ENCODE measurements at places on chromosomes 2 and 18.

- DNase-seq: no peak
These were observed 212.2 kb downstream of the XIRP2 start for GRCh38 chr2:167100506-167100905.

- DNase-seq: no peak
These were observed 252.4 kb upstream of the GULP1 start for GRCh38 chr2:188039307-188039706.

DNA sequence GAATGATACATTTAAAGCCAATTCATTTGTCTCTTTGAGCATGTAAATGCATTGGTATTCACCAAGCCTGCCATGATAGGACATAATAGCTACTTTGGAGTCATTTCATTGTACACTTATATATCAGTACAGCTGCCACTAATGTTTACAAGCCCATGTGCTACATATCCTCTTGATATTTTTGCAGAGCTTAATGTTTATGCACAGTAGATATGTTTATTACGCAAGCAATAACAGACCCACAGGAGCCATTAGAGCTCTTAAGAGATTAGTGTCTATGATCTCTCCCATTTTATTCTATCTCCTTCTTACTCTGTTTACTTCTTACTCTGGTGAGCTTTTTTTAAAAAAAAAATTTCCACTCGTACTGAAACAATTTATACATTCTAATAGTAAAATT, 1132.1 kb upstream of the ZEB2 start:
- DNase-seq: no peak

DNA sequence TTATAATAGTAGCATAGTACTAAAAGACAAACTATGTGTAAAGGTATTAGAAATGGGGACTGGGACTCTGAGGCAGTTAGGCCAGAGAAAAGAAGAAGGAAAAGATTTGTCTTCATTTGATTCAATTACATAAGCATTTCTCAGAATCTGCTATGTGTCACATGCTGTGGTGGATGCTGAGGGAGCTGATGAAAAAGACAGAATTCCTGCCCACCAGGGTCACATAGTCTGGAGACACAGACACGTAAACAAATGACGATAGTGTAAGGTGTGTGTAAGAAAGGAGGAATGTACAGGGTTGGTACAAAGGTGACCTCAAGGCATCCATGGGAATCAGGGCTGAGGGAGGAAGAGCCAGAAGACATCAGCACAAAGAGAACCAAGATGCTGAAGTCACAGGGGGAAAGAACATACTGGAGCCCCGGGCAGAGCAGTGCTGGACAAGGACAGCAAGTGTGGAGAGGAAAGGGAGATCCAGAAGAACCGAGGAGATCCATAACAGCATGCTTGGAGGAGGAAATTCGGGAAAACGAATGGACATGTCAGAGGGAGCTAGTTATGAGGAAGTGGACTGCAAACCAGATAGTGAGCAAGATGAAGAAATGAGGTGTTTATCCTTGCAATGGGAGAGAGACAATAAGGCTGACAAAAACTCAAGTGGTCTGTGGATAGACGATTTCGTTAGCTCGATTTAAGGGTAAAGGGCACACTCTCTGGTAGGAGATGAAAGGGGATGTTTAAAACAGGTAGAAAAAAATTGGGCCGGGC, 1.2 kb upstream of the MAPRE3 start:
- no peak for DNase-seq

DNA sequence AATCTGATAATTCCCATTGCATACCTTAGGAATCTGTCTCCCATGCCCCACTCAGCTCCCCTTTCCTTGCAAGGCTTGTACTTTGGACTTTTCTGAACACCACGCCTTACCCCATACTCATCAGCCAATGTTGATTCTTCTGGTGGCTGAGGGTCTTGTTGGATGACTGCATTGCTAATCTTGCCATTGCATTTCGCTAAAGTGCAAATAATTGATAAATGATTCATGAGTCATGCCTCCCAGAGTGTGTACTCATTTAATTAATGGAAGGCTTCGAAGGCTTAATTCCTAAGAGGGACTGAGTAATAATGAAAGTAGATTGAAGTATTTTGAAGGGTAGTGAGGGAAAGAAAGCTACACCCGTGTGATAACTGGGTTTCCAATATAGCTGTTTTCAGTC, 28.0 kb upstream of the PPP1R1C start:
- no peak for DNase-seq

DNA sequence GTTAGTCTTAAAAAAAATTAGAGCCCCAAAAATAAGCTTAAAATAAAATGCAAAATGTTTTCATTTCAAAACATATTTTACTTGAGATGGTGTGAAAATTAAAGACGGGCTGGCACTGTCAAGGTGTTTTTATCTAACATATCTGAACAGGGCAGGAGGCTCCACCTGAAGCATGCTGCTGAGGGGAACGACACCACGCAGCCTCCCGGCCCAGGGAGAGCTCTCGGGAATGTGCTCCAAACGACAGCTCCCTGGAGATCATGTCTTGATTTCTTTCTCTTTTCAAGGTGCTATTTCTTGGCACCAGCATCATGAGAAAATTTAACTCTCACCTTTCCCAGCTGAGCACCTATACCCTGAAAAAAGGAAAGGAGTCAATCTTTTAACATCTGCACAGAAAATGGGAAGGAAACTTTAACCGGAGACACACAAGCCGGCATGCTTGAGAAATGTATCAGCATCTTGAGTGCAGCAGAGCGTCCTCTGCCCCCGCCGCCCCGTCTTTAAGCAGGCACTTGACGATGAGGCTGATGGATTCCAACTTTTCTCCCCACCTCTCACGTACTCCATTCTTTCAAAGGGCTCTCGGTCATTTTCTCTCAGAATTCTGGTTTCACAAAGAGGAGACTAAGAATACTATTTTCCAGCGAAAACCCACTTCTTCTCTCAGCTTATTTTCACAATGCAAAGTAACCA, 56.6 kb downstream of the EIPR1 start:
- no peak for DNase-seq

DNA sequence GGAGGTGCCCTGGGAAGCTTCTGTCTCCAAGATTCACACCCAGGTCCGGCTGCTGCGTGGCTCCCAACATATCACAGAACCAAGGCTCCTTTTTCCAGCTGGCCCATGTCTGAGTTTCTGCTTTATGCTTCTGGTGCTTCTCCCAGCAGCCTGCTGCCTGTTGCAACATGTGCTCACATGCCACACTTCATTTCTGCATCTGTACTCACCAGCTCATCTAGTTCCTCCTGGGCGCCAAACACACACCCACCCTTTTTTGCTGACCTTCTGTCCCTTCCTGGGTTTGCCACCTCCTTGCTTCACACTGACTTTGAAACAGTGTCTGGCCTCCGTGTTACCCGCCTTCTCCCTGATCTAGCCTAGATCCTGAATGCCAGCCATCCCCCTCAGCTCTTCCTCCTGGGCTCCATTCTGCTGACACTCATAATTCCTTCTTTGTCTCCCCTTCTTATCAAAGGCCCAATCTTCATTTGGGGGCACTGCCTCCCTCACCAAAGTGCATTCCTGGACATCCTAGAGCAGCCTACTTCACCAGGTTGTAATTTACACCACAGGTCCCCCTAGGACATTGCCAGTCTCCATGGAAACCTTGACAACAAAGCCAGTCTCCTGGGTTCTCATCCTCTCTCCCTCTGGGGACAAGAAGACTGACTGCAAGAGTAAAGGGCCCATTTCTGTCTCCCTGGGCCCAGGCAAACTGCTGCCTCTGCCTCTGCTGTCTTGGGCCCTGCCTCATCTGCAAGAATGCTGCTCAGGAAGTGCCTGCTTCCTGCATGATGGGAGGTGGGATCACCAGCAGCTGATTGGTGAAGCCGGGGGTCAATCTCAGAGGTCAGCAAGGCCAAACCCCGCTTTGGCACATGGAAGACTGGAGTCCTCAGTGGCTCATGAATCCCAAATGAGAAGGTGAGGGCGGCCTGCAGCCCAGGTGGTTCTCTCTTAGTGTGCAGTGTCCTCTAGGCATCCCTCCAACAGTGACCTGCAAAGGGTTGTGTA, 13.9 kb upstream of the PROM2 start:
- no peak for DNase-seq

DNA sequence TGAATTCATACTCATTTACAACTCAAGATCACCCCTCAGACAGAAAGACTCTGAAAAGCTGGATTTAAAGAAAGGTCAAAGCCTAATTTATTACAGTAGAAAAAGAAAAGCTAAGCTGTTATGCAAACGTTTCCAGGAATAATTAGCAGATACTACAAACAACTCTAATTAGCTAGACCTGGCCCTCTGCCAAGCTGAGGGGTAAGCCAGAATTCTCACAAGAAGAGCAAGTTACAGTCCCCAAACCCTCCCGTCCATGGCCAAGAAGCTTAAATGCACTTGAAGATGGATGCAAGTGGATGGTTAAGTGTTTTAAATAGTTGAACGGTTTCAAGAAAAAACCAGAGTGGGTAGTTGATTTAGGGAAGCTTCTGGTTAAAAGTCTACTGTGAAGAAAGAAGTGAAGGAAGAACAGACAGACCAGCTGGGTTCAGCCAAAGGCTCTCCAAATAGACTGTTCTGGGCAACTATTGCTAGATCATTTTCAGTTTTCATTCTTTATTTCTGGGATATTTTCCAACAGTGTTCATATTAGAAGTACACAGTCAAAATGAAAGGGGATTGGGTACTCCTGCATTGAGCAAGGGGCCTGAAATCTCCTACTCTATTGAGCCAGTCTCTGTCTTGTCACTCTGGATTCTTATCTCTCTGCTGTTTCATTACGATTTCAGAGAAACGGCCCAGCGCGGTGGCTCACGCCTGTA, 4.8 kb downstream of the LMAN2L start:
- no peak for DNase-seq

- DNase-seq: no peak
These were observed 33.7 kb downstream of the OTOF start for GRCh38 chr2:26444236-26444635.

GRCh38 chr2:40123746-40124145, 328.1 kb downstream of the SLC8A1 start:
- DNase-seq: no peak

DNA sequence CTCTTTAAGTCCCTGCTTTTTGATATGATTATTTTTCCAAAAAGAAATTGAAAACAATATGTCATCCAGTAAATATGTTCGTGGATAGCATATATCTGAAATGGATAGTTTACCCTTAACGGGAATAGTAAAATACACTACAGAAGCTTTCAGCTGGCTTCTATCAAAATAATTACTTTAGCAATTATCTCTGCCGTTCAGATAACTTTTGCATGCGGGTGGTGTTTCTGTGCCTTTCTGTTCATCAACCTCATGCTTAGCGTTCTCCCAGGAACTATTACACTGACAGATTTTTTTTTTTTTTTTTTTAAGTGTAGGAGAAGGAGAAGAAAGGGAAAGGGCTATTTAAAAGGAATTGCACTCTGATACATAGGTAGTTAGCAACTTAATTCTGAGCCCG, 53.6 kb downstream of the TSHZ1 start:
- DNase-seq: no peak

GRCh38 chr2:188527141-188527540, 235.5 kb downstream of the GULP1 start:
- DNase-seq: no peak

- DNase-seq: no peak
These were observed 81.5 kb upstream of the YWHAQ start for GRCh38 chr2:9712263-9712662.

DNA sequence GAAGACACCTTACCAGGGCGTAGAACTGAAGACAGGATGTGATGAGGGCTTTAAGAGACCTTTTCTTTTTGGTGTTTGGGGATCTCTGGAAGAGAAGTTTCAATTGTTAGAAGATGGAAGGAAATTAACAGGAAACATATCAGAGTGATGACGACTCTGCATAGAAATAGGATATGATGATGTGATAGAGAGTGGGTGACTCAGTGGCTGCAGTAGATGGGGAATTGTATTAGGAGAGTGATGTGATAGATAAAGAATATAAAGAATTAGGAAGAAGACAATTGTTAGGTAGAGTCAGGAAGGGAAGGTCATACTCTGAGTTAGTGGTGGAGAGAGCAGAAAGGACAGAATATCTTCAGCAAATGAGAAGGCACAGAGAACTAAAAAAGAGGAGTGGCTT, 593.9 kb downstream of the NYAP2 start:
- no peak for DNase-seq

- DNase-seq: no peak
These were observed 19.4 kb downstream of the KCNIP3 start for GRCh38 chr2:95316466-95317122.

DNA sequence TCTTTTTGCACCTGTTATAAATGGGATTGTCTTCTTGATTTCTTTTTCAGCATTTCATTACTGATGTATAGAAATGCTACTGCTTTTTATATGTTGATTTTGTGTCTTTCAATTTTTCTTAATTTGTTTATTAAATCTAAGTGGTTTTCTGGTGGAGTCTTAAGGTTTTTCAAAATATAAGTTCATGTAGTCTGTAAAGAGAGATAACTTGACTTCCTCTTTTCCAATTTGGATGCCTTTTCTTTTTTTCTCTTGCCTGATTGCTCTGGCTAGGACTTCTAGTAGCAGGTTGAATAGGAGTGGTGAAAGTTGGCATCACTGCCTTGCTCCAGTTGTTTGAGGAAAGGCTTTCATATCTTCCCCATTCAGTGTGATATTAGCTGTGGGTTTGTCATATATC, 28.6 kb upstream of the GALNT5 start:
- DNase-seq: no peak

DNA sequence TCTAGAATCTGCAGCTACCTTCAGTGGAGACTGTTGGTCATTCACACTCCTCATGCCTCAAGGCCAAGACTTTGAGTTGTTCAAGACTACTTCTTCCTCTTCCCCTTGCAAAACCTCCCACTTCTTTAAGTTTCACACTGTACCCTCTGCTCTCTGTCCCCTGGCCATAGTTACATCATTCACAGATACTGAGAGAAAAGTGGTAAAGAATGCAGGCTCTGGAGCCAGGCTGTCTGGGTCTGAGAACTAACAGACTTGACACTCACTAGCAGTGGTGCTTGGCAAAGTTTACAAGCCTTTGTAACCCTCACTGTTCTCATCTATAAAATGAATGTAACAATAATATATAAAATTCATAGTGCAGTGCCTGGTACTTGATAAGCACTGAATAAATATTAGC, 61.8 kb downstream of the CDH20 start:
- no peak for DNase-seq

GRCh38 chr2:44005846-44006245, 10.1 kb upstream of the LRPPRC start:
- DNase-seq: no peak

DNA sequence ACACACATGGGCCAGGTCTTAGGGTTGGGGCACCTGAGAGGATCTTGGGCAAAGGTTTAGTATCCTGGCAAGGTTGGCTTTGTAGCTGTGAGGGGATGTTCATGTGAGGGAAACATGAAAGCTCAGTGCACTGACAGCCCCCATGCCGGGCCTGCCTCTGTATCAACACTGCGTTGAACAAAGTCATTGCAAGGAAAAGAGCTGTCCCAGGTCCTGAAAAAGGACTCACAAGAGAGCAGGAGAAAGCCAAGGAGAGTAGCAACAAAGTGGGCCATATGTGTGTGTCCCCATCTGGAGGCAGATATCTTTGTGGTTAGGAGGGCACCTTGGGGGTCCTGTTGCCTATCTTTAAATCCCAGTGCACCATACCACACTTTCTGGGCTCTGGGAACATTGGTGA, 237.8 kb upstream of the THSD7B start:
- no peak for DNase-seq
